ENCODE measurements at places on chromosomes 7 and 10.

DNA sequence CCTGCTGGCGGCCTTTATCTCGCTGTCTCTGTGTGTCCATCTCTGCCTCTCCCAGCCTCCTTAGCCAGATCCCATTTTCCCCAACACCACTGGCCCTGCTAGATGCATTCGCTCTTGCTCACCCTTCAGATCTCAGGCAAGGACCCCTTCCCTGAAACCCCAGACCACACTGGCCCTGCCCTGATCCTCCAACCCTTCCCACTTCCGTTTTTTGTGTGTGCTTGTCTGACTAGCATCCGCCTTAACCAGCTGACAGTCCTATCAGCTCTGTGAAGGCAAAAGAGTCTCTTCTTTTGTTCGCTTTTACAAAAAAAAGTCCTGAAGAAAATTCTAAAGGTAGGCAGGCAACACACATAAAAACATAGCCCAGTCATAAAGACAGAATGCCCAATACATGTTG, 28.7 kb downstream of the CHST15 start:
- DNase-seq = no peak

DNA sequence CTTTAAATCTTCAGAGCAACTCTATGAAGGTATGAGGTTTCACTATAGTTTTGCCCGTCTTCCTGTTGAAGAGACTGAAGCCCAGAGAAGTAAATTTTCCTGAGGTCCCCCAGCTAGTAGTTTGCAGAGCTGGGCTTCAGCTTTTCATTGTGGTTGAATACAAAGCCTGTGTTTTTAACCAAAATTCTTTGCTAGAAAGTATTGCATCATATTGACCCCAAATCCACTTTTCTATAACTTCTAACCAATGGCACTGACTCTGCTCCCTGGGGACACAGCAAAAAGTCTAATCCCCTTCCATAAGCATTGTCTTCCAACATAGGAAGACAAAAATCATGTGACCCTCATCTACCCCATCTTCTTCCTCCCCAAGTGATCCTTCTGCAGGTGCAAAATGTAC, 93.0 kb downstream of the KCNMA1 start:
- no peak for DNase-seq

GRCh38 chr7:142811154-142811737, 40.5 kb downstream of the PRSS2 start:
- peak; percentile 17 for DNase-seq

DNA sequence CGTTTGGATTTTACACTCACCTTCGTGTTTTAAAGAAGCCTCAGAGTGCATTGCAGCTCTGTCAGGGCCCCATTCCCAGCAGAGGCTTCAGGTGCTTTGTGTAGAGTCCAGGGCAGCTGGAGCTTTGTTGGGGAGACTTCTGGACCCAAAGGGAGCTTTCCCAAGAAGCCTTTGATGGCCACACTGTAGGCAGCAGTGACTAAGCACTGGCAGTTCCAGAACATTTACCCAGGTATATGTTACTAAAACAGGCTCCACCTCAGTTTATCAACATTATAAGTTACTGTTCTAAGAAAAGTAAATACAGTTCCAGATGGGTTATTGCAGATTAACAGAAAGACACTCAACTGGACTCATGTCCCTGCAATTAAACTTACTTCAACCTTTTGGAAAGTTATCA, 66.8 kb downstream of the LANCL2 start:
- no peak for DNase-seq
